Sigmoid colon (tissue), 7 donors: ENCODE measurements at places on chromosomes 11 and 22. TPM values are rescaled to one million over a fixed set of nuclear protein-coding genes. Genes with fewer than 3 reads are reported as not detected.
A peak's percentile ranks its signal among the peaks of the same experiment; 100 is the strongest.

DNA sequence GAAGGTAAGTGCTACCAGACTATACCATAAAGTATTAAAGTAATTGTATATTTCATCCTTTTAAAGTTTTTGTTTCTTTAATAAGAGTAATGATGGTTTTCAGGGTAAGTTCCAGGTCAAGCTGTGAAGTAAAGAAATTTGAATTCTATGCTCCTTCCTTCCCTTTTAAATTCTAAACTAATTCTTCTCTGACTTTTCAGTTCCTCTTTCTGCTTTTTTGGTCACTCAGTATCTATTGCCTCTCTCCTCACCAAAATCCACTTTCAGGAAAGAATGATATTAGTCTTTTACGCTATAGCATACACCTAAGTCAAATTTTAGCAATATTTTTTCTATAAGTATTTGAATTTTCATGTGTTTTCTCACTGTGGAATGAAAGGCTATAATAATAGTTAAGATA lies 8.2 kb downstream of the MMP8 start:
- H3K27me3 ChIP-seq: no peaks in the 10 kb centered on the region
- no peaks in the 10 kb centered on the region for H3K4me1 ChIP-seq
- no peak overlapping the region for H3K4me3 ChIP-seq
- H3K27ac ChIP-seq: no peak overlapping the region
- no peak for DNase-seq
- no peaks in the 10 kb centered on the region for H3K36me3 ChIP-seq

DNA sequence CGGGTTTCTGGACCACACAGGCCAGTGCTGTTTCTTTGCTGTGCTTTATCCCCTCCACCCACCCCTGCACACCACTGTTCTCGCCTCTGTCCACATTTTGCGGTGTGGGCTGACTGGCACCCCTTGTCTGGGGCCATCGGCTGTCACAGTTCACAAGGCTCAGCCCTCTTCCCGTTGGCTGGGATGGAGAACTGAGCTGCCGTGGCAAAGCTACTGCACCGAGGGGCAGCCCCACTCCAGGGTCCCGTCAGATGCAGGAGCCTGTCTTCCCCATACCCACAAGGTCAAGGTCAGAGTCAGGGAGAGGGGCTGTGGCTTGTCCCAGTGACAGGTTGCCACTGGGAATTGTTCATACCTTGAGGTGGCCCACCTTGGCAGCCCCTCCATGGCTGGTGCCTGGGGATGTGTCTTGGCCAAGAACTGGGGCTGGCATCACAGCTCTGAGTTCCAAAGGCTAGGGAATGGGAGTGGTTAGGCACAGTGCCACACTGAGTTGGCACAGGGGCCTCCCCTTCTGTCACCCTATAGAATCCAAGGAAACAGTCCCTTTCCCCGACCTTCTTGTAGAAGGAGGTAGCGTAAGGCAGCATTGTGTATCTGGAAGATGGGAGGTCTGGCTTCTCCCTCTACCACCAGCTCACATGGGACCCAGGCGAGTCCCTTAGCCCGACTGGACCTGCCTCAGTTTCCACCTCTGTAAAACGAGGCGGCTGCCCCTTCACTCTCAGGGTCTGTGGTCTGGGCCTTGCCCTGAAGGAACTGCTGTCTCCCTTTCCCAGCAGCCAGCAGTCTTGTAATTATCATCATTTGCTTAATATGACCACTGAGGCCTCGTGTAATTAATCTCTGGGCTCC lies 3.4 kb downstream of the GRK2 start:
- peak; percentile 73 for DNase-seq
- H3K4me1 ChIP-seq: peaks cover 80% of the 10 kb centered on the region
- H3K4me3 ChIP-seq: peak overlapping the region; percentile 8
- H3K27me3 ChIP-seq: no peaks in the 10 kb centered on the region
- H3K27ac ChIP-seq: peak overlapping the region; percentile 86

- no peak overlapping the region for H3K27ac ChIP-seq
- H3K27me3 ChIP-seq: no peaks in the 10 kb centered on the region
- H3K4me3 ChIP-seq: no peak overlapping the region
- H3K4me1 ChIP-seq: no peaks in the 10 kb centered on the region
Measured at GRCh38 chr11:121067962-121068647, 32.9 kb upstream of the TECTA start.

The MUC15 gene
- total RNA-seq: not detected

- no peaks in the 10 kb centered on the region for H3K36me3 ChIP-seq
- no peak for DNase-seq
- peaks cover 13% of the 10 kb centered on the region for H3K4me1 ChIP-seq
Measured at GRCh38 chr11:100715165-100715761, 28.2 kb downstream of the ARHGAP42 start.

GRCh38 chr11:117908959-117909610 lies 20.1 kb downstream of the TMPRSS13 start:
- H3K4me1 ChIP-seq: peaks cover 13% of the 10 kb centered on the region
- H3K27ac ChIP-seq: no peak overlapping the region
- H3K27me3 ChIP-seq: no peaks in the 10 kb centered on the region
- DNase-seq: no peak
- no peak overlapping the region for H3K4me3 ChIP-seq
- no peaks in the 10 kb centered on the region for H3K36me3 ChIP-seq

The ATP5MG gene
- 54.7 TPM for total RNA-seq

DNA sequence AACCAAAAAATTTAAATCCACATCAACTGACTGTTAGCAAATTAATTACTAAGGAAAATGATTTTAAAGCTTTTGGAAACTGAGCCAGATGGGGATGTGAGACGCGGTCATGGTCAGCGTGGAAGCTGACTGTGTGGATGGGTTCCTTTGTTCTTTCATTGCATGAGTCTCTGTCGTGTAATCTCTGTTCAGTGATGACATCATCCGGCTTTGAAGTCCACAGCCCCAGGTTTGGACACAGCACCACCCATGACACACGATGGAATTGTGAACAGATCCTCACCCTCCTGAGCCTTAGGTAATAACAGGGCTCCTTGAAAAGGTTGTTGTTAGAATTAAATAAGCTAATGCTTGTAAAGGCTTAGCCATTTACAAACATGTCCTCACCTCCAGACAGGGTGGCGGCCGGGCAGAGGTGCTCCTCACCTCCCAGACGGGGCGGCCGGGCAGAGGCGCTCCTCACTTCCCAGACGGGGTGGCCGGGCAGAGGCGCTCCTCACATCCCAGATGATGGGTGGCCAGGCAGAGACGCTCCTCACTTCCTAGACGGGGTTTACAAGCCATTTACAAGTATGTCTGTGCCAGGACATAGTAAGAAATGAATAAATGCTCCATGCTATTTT lies 677.3 kb downstream of the TBC1D22A start:
- no peaks in the 10 kb centered on the region for H3K4me1 ChIP-seq
- H3K27me3 ChIP-seq: no peaks in the 10 kb centered on the region
- no peak overlapping the region for H3K27ac ChIP-seq
- peak; percentile 15 for DNase-seq

GRCh38 chr22:50011447-50012210 lies 936 bp downstream of the IL17REL start:
- H3K27me3 ChIP-seq: peaks cover 45% of the 10 kb centered on the region
- H3K4me3 ChIP-seq: no peak overlapping the region
- H3K4me1 ChIP-seq: no peaks in the 10 kb centered on the region

The UCP2 gene
- total RNA-seq: 38.8 TPM

The OR52L1 gene
- not detected for total RNA-seq

DNA sequence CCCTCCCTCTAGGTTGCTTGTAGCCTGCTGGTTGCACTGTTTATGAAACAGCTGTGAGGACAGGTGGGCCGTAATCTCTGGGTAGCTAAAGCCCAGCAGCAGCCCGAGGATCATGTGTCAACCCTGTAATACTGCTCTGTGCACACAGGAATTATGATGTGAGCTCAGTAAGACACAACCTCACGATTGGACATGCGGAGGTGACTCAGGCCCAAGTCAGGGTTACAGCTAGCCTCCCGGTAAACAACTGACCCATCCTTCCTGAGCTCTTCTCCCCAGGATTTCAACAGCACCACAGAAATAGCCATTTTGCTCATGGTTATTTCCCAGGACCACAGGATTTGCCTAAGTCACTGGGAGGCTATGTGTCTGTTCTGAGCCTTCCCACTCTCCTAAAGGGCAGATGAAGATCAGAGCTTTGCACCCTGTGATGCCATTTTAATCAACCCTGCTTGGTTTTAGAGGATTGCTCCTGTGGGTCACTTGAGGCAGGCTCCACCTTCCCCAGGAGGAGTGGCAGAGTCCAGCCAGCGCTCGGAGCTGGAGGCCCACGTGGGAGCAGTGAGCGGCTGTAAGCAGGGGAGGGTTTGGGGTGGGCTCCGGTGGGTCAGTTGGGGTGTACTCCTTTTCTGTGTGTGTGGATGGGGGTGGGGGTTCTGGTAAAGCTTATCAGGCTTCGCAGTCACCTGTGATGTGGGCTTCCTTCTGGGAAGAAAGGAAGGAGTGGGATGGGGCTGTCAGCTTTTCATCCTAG lies at the start of gene AMPD3:
Gene AMPD3, plus strand, starts transcription at position 387 of the 754 bp plus-strand sequence. CDS start 6,256 bp downstream, outside the sequence.
- DNase-seq: peak; percentile 80
- peak within 1 kb of the TSS; percentile 35 for H3K4me3 ChIP-seq
- no peaks in the 10 kb centered on the region for H3K36me3 ChIP-seq

The CBLIF gene
- total RNA-seq: not detected

DNA sequence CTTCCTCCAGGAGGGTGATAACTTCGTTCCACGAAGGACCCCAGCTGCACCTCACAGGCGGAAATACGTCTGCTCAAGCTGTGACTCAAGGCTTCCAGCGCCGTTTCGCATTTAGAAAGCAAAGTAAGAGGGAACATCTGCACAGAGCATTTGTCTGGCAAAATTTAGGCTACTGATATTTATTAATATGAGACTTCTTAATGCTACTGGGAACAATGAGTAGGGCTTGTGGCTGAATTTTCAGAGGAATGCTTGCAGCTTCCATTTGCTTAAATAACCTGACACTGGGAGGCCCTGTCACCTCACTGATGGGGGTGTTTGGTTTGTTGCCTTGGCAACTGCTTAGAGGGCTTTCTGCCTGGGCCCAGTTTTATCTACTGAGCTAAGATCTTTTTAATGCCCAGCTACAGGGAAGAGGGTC lies 14.7 kb upstream of the ST14 start:
- H3K27ac ChIP-seq: peak overlapping the region; percentile 47
- no peaks in the 10 kb centered on the region for H3K36me3 ChIP-seq
- H3K27me3 ChIP-seq: no peaks in the 10 kb centered on the region
- no peak for DNase-seq
- no peak overlapping the region for H3K4me3 ChIP-seq

GRCh38 chr11:99988471-99988837 lies 698.6 kb upstream of the ARHGAP42 start:
- H3K27me3 ChIP-seq: no peaks in the 10 kb centered on the region
- no peak overlapping the region for H3K4me3 ChIP-seq
- H3K4me1 ChIP-seq: no peaks in the 10 kb centered on the region
- H3K36me3 ChIP-seq: no peaks in the 10 kb centered on the region
- no peak overlapping the region for H3K27ac ChIP-seq

The VPS37C gene
- total RNA-seq: 18.3 TPM

The ZBTB16 gene
- total RNA-seq: 110 TPM

- H3K27me3 ChIP-seq: no peaks in the 10 kb centered on the region
- H3K4me1 ChIP-seq: peaks cover 34% of the 10 kb centered on the region
- no peaks in the 10 kb centered on the region for H3K36me3 ChIP-seq
- H3K4me3 ChIP-seq: no peak overlapping the region
Measured at GRCh38 chr22:44151676-44152075, 29.0 kb upstream of the PARVG start.

The PRRG4 gene
- total RNA-seq: 1.7 TPM

DNA sequence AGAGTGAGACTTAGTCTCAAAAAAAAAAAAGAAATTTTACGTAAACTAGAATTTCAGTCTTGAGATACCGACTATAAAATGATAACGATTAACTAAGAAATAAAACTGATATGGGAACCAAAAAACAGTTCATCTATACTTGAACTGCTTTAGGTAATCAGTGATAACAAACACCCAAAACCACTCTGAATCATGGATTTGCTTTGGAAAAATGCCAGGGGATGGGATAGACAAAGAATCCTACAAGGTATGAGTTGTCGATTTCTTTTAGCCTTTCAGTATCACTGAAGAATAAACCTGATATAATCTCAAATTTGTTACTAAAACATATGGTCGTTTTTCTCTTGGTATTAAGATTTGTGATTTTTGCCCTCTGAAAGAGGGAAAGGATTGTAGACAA lies 13.7 kb downstream of the CSTF3 start:
- no peak for DNase-seq
- H3K4me1 ChIP-seq: no peaks in the 10 kb centered on the region
- no peaks in the 10 kb centered on the region for H3K36me3 ChIP-seq
- H3K27ac ChIP-seq: no peak overlapping the region
- H3K4me3 ChIP-seq: no peak overlapping the region

DNA sequence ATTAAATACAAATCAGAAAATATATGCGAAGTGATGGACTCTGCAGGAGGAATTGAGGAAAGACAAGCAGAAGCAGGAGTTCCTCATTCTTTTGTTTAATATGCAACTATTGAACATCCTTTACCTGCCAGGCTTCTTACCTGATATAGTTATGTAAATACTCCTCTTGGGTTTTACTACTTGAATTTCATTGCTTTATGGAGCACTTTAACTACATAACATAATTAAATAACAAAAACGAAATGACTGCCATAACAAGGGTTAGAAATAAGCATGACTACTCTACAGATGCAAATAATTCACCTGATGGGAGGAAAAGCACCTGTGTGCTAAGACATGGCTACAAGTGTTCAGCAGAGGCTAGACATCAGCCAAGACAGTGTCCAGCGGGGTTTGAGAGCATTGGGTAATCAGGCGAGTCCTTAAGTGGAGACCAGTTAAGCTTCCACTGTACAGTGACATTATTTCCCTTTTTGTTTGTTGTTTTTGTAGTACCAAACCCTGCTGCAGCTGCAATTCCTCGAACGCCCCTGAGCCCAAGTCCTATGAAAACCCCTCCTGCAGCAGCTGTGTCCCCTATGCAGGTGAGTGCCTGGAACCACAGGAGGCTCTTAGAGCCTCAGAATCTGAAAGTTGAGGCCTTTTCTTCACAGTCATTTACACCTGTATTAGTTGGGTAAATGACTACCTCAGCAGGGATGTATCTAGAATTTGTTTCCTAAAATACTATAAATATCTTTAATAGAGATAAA lies 67.4 kb downstream of the SPECC1L start:
- no peaks in the 10 kb centered on the region for H3K4me1 ChIP-seq
- no peak overlapping the region for H3K4me3 ChIP-seq
- DNase-seq: no peak
- H3K27me3 ChIP-seq: no peaks in the 10 kb centered on the region

DNA sequence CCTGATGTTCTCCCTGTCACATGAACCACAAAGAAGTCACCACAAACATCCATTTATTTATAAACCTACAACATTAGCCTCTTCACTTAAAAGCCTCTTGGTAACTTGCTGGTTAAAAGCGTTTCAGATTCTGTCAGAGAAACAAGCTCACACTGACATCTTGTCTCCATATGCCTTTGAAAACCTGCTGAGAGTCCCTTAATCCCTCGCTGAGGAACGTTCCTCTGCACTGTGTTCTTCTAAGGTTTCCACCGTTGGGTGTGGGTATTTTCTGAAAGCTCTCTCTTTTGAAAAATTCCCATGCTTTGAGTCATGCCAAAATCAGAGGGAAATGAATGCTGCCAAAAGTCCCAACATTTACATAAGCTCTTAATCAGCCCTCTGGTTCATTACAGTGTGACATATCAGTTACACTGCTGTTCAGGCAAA lies 149.8 kb downstream of the CCDC34 start:
- H3K4me1 ChIP-seq: peaks cover 50% of the 10 kb centered on the region
- H3K4me3 ChIP-seq: no peak overlapping the region
